ENCODE measurements at places on chromosomes 7 and 10. TPM values are rescaled to one million over a fixed set of nuclear protein-coding genes. Genes with fewer than 3 reads are reported as not detected.

DNA sequence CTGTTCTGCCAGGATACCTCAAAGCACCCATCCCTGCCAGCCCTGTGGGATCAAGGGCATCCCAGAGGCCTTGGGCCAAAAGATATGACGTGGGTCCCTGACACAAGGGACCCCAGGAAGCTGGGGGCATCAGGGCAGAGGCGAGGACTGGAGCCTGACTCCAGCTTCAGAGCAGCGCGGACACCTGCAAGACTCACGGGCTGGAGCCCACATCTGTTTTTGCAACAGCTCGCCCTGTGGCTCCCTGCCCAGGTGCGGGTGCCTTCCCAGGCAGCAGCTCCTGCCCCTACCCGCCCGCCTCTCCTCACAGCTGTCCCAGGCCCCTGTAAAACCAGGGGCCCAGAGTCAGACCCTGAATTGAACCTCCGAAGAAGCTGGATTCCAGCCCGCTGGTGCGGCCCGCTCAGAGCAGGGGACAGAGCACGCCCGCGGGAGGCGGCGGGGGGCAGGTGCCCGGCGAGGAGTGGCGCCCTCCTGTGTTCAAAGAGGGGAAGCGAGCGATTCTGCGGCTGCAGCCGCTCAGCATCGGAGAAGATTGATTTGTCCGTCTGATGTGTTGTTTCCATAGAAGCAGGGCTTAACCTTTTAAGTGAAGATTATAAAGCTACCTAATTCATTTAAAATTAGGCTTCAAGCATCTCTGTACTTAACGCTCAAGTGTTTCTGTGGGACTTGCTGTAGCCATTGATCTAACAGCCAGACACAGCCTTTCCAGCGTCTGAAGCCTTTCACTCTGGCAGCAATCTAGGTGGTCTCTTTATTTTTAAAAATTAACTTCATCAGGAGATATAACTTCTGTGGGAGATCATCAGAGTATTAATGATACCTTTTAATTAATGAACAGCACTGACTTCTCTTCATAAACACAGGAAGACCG, 88.4 kb downstream of the BEND7 start:
- peak overlapping the region; percentile 70 for H3K4me3 ChIP-seq
- no peak overlapping the region for H3K27ac ChIP-seq
- no peaks in the 10 kb centered on the region for H3K36me3 ChIP-seq
- peak; percentile 79 for DNase-seq

DNA sequence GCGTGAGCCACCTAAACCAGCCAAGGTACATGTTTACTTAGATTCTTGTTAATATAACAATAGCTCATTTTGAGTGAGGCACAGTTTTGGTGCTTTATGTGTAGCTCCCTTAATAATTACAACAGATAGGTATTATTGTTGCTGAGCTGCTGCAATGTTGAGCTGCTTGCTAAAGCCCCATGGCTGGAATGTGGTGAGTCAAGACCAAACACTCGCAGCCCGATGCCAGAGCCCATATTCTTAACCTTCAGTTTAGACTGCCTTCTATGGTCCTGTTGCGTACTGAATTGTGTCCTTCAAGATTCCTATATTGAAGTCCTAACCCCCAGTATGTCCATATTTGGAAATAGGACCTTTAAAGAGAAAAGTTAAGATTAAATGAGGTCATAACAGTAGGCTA, 407.1 kb downstream of the NEBL start:
- DNase-seq: no peak
- H3K27ac ChIP-seq: no peak overlapping the region
- H3K27me3 ChIP-seq: no peaks in the 10 kb centered on the region

Gene NODAL
- 41.1 TPM for total RNA-seq

- DNase-seq: no peak
- no peaks in the 10 kb centered on the region for H3K36me3 ChIP-seq
- H3K27me3 ChIP-seq: peaks cover 94% of the 10 kb centered on the region
- H3K27ac ChIP-seq: no peak overlapping the region
- H3K4me1 ChIP-seq: peaks cover 11% of the 10 kb centered on the region
Measured at GRCh38 chr7:115297656-115298055, 375.8 kb downstream of the MDFIC start.
